ENCODE measurements at places on chromosomes 16 and 17. TPM values are rescaled to one million over a fixed set of nuclear protein-coding genes. Genes with fewer than 3 reads are reported as not detected.

The COQ7 gene
- 8.1 TPM for total RNA-seq

The TMC7 gene
- 0.33 TPM for total RNA-seq

The ASIC2 gene
- total RNA-seq = 1.4 TPM

The SRL gene
- not detected for total RNA-seq

The DNAI2 gene
- total RNA-seq = not detected

The EME1 gene
- 8.1 TPM for total RNA-seq

The SYCE1L gene
- total RNA-seq = 2.0 TPM

The ADGRG3 gene
- total RNA-seq = not detected
